ENCODE measurements at places on chromosomes 5 and 9.
A peak's percentile ranks its signal among the peaks of the same experiment; 100 is the strongest.

DNA sequence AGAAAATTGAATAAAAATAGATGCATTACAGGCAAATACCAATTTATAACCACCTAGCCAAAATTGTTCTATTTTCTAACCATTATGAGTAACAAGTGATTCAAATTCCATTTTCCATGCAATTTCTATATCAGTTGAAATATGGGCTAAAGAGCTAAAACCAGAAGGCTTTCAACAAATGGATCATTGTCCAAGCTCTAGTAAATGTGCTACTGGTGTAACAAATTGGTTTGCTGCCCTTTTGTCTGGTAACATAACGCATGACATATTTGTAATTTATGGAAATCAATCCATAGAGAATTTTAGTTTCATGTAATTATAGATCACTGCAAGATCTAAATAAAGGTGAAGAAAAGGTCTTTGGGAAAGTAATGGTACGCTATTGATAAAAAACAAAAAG lies 708.0 kb upstream of the GRAMD2B start:
- DNase-seq = no peak

GRCh38 chr5:149049371-149049781 lies 13.5 kb downstream of the SH3TC2 start:
- DNase-seq = no peak

DNA sequence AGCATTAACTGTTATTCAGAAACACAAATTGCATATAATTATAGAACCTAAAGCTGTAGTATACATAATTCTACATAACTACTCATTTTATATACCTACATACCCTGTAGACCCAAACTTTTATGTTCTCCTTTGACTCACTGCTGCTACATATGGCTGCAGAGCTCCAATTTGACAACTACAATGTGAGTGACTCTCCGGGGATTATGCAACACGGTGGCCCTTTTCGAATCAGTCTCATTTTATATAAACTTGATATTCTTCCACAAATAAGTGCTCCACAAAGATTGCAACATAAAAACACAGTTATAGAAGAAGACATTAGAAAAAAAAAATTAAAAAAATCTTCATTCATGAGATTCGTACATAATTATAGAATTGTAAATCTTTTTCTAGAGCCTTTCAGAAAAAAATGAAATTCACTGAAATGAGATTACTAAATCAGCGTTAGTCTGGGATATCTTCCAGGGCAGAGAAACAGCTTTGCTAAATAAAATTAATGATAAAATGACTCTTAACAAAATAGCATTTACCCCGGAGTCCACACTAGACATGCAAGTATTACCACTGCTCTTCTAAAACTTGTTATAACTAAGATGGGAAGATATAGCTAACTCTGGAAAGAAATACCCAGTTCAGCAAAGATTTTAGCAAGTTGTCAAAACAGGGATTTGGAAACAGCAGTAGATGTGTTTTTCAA lies 52.6 kb downstream of the SRFBP1 start:
- DNase-seq = no peak

DNA sequence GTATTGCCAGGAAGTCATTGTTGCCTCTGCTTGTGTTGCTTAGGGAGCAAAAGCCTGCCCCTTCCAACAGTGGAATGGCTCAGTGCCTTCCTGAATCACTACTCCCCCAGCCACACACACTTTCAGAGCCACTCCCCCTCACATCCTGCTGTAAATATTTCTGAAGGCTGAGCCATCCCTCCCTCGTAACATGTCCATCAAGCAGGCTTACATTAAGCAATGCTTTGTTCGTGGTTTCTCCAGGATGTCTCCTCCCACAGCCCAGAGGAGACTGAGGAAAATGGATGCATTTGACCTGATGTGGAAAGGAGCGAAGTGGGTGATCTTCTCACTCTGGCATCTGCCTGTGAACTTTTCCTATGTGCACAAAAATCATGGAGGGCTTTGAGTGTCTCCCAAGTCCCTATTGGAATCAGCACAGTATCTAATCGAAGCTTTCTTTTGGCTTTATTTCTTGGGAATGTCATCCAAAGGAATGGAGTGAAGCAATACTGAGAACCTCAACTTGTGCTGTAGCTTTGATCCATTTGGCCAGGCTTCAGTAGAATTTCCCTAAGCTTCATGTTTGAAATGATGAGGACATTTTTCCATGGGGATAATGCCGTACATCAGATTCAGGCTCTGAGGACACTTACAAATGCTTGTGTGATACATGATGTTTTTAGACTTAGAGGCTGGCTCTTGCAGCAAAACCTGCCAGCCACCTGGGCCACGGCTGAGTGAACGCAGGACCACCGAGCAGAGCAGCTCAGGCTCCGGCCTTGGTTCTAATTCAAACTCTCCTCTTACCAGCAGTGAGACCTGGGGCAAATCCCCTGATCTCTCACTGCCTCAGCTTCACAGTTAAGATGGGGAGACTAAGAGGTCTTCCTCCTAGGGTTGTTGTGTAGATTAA lies 389.1 kb downstream of the ENC1 start:
- DNase-seq = no peak

DNA sequence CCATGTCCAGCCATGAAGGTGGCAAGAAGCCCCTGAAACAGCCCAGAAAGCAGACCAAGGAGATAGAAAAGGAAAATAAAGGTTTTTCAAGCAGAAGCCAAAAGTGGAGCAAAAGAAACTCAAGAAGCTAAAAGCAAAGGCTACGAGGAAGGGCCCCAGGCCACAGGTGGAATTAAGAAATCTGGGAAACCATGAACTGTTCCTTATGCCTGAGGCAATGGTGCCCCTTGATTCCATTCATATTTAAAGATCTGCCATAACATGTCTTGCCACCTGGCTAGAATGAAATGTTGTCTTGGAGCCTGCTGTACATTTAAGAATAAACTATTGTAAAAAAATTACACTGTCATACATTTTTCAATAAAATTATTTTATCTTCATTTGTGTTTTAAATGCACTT lies 59.5 kb upstream of the TARS1 start:
- no peak for DNase-seq

DNA sequence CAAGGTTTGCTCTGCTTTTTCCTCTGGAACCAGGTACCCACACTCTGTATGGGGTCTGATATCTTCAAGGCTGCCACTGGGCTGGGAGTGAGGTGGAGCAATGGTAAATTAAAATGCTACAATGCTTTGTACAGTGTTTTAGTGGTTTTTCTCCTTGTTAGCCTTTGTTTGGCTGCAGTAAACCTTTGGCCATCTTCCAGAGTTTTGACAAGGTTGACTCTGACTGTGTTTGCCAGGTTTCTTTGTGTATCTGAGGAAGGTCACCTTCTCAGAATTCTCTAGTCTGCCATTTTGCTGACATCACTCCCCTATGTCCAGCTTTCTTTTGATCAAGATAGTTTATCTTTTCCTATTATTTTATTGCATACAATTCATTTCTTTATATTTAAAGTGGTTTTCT lies 11.2 kb downstream of the SPATA31D1 start:
- no peak for DNase-seq

DNA sequence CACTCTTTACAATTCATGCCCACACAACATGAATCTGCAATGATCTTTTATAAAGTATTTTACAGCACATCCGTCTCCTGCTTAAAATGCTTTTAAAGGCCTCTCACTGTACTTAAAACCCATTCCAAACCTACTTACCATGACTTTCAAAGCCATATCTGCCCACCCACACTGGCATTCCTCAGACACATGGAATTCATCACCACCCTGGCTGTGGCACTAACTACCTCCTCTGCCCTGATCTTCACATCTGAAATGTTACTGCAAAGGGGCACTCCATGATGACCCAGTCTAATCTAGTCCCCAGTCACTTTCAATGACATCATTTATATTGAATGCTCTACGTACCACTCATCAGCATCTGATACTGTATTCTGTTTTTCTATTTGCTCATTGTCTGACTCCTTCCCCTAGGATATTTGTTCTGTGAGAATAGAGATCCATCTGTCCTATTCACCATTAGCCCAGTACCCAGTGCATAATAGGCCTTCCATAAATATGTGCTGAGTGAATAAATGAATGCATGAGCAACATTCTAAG lies 193.2 kb upstream of the KIF2A start:
- DNase-seq = no peak

DNA sequence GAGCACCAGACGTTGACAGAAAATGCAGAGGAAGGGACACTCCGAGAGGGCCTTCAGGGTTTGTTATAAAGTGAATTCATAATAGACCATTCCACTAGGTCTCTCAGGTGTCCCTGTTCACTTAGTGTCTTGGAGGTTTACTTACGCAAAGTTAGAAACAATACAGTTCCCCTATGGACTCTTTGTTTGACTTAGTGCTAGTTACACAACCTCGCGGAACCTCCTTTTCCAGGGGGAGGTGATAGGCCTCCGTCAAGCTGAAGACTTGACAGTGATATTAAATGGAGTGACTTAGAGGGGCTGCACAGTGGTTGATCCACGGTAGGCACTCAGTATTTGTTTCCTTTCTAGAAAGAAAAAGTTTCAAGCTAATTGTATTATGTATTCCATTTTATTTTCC lies 1.3 kb downstream of the CCT5 start:
- DNase-seq = no peak

DNA sequence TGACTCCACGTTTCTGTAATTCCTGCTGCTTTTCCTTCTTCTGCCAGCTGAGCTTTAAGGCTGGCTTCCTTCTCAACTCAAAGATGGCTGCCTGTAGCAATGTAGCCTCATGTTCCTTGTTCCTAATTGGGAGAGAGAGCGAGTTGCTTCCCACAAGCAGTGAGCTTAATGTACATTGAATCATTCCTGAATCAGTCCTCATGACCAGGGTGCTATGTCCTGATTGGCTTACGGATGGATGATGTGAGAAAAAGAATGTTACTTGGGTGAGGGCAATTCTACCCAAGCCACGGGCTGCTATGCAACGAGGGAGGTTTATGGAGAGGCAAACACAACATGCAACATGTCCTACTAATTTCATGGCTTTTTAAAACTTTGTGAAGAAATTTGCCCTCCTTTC lies 356.2 kb downstream of the RASEF start:
- no peak for DNase-seq

GRCh38 chr9:98795295-98795955 lies 930 bp downstream of the ANKS6 start:
- no peak for DNase-seq

- no peak for DNase-seq
These were observed 151.5 kb upstream of the NR3C1 start for GRCh38 chr5:143554918-143555477.

DNA sequence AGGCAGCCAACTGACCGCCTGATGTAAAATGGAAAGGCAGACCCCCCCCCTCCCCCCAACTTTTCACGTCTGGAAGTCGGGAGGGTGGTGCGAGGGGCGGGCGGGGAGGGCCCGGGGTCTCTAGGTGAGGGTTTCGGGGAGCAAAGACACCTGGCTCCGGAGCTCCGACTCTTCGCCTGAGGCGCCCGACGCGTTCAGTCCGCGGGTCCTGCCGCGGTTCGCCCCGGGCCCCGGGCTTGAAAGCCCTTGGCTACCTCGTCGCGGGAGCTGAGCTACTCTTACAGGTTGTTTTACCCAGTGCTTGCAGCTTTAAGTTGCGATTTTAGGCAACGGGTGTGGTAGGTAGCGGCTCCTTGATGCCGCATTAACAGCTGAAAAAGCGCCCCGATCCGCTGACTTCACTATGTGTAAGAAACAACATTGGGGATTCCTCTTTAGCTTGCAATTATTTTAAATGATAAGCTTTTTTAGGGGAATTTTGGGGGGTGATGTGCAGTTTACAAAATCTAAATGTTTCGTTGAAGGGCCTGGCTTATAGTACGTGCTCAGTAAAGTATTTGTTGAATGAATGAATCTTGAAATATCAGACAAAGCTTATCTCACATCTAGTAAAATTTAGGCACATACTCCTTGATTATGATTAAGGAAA lies 722 bp downstream of the CDC42SE2 start:
- peak; percentile 22 for DNase-seq

DNA sequence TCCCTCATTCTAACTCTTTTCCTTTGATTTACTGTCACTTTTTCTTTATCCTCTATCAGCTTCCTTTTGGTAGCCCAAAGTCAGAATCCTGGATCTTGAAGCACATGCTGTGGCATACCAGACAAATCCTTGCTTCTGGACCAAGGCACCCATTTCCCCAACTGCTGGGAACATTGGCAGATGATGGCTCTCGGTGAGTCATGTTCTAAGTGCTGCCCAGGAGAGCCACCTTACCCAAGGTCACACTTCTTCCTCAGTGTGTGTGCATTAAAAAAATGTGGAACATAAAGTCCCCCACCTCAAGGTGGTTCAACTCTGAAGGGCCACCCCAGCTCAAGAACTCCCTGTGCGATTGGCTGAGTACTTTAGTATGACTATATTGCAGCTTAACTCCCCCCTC lies 141.4 kb upstream of the PUM3 start:
- DNase-seq = no peak

All from effector CD8-positive, alpha-beta T cell (primary cell).